Amniotic epithelial cell (primary cell): ENCODE measurements at places on chromosomes 12 and 14.

DNA sequence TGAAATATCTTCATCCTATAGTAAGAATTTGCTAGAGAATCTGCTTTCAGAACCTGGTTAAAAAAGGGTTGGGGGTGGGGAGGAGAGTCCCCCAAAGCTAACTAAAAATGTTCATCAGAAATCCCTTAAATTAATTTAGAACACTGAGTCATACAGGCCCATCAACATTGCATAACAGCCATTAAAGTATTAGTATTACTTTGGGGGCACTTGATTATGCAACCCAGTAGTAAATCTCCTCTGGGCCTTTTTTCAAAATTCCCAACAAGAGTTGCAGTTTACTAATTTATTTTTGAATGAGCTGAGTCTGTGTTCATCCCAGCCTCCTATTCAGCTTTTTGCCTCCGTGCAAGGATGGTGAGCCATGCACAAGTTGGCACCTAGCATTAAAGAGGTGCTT, 8.8 kb upstream of the SLC24A4 start:
- no peak for DNase-seq

GRCh38 chr12:52366738-52367485, at the start of gene KRT85:
TSS of gene KRT85 (minus strand) at chr12:52367481. CDS start at chr12:52367405, 76 bp downstream.
- DNase-seq = no peak

GRCh38 chr12:20089077-20089476, 279.3 kb upstream of the PDE3A start:
- no peak for DNase-seq

DNA sequence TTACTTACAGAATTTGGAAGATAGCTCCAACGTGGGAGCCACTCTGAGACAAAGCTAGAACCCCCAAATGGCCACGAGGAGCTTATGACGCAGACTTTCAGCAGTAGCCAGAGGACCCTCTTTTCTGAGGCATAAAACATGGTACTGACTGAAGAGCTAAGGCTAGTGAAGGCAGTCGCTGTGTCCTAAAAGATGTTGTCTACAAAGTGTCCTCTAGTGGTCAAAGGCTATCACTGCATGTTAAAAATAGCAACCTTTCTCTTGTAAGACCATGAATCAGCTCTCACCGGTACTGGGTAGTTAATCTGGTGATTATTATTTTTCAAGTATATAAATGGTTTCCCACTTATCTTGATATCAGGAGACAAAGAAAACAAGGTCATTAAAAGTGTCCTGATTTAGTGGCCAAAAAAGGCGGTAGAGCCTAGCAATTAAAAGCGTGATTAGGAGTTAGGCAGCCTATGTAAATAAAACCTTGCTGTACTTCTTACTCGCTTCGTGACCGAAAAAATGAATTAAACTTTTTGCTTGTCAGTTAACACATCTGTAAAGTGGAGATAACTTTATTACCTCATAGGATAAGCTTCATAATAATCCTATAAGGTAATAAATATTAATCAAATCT, 47.0 kb upstream of the LGR5 start:
- DNase-seq = peak; percentile 74

- peak; percentile 81 for DNase-seq
Measured at GRCh38 chr12:116559162-116559935, at the start of gene MAP1LC3B2. TSS of gene MAP1LC3B2 (plus strand) at chr12:116559381. CDS start at chr12:116575943, 16,562 bp downstream.

DNA sequence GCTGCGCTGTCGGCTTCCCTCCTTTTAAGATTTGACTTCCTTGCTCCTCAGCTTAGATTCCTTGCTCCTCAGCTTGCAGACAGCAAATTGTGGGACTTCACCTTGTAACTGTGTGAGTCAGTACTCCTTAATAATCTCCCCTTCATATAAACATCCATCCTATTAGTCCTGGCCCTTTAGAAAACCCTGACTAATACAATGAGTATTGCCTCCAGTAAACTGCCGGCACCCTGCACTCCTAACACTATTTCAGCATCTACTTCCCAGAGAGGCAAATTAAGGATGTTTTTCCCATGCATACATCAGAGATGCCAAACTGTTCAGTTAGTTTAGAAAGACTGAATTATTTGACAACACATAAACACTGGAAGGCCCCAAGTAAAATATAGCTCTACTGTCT, 611.3 kb upstream of the TMEM132C start:
- no peak for DNase-seq

DNA sequence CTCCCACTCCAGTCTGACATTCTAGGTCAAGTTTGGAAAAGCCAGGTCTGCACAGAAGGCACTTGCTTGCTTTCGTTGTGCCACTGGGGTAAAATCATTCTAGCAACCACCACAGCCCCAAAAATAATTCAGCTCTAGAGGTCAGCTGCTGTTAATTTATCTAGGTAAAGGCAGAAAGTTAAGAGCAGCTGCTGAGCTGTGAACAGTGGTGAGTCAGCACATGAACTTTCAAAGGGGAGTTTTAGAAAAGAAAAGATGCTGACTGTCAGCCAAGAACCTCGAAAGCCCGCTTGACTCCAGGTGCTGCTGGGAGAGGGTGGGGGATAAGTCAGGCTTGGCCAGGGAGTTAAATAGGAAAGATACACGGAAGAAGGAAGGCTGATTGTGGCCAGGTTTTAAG, 12.7 kb downstream of the CCDC197 start:
- peak; percentile 50 for DNase-seq

DNA sequence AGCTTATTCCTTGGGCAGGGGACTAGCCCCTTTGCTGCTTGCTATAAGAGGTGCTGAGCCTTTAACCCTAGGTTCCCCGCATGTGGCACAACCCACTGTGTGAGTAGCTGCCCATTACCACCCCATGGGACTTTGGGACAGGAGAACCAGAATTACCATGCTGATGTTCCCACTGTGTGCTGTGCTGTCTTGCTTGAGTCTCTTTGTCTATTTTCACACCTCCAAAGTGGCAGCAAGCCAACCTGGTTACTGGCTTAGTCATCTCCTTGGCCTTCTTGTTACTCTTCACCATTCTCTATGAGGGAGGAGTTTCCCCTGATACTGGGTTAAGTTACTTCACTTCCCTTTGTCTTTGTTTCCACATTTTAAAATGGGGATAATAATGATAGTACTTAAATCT, 73.4 kb upstream of the ETV6 start:
- peak; percentile 66 for DNase-seq

DNA sequence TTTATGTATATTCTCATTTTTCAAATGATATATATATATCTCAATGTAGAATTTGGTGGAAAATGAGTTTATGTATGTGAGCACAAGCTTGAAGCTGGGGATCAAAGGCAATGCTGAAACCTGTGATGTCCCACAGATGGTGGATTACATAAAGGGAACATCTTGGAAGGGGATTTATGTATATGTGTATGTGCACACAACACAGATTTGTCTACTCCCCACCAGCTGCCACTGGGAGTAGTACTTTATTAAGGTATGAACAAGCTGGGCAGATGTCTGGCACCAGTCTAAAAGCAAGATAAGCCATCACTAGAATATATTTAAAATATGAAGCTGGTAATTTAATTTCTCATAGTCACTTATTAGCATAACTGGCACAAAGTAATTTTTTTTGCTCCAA, 895.6 kb downstream of the SLC6A15 start:
- DNase-seq = no peak

- peak; percentile 47 for DNase-seq
Measured at GRCh38 chr12:7376196-7376595, 67.8 kb downstream of the CD163L1 start.

DNA sequence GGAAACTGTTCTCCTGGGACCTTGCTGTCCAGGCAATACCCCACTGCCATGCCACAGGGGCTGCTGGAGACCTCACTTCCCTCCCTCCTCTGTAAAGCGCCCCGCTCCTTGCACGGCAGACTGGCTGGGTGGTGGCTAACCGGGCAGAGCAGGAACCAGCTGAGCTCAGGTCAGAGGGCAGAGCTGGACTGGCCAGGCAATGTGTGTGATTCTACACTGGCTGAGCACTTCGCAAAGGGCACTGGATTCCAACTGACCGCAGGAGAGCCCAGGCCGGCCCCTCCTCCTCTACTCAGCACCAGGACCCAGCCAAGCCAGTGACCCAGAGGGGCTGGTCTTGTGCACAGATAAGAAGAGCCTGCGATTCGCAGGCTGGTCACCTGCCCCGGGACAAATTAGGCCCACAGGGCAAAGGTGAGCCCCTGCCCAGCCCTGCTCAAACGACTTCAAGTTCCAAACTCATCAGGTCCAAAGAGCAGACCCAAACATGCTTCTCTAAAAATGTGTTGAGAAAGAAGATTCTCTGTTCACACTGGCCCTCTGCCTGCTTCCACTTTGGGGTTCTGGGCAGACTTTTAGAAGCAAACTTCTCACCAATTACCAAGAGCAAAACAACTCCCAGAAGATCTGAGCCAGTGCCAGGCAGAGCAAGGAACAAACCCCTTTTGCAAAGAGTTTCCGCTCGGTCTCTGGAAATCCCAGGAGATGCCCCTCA, 54.9 kb upstream of the DIO3 start:
- DNase-seq = no peak

DNA sequence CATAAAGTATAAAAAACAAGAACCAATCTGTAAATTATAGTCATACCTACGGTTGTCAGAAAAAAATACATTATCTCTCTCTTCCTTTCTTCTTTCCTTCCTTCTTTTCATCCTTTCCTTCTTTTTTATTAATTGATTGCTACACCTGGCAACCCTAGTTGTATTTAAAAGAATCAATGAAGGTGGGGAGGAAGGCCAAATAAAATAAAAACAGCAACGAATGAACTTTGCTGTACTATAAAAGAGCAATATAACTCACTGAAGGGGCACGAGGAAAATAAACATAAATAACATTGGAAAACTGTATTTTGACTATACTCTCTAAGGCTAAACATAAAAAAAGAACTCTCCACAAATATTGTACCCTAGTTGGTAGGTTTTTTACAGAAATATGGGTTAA, 898.2 kb upstream of the USP15 start:
- no peak for DNase-seq

DNA sequence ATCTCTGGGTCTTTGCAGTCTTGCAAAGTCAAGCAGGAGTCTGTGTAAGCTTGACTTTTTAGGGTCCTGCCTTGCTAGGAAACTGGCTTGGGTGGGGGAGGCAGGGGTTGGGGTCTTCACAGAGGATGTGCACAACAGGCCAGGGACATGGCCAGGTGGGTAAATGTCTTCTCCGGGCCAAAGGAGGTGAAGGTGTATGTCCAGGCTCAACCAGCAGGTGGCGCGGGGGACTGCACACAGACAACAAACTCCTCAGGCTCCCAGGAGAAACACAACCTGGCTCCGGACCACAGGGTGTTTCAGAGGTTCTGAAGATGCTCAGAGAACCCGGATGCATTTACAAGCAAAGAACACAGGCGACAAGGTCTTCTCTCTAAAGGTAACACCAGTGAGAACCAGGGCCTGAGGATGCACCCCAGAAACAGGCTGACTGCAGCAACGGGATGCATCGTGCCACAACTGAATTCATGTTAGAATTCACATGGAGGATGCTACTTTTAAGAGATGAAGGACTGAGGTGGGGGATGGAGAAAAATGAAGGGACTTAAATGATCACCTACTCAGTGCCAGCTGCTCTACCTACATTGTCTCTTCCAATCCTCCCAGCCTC, 56.0 kb downstream of the PLEKHG3 start:
- DNase-seq = peak; percentile 50

GRCh38 chr12:120475643-120476042, 6.1 kb upstream of the SRSF9 start:
- DNase-seq = no peak

DNA sequence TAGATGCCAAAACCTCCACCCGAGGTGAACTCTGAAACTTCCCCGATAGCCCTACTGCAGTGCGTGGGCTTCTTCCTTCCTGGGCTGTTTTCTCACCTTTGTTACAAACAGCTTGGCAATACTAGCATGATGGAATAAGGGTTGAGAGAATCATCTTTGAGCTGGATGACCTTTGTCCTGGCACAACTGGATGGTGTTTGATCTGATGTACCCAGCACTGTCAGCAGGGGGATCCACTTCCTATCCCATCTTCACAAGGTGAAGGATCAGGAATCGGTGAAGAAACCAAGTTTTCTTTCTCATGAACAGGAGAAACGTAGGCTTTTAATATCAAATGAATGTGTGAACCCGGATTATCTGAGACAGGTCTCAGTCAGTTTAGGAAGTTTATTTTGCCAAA, 19.5 kb upstream of the LRRC10 start:
- DNase-seq = peak; percentile 12

DNA sequence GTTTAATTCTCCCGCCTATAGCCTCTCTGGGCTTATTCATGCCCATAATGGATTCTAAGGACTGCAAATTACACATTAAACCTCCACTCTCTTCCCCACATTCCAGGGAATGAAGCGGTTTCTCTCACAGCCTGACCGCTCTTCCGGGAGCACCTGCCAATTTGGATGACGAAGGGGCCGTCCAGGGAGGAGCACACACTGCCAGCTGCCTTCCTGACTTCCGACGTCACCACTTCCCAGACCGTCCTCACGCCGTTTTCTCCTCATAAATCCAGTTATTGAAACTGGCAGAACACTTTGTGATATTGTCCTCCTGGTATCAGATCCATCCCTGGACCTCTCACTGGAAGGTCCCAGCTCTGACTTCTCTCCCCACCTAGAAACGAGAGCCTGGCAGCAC, 87.6 kb downstream of the GCH1 start:
- DNase-seq = no peak

DNA sequence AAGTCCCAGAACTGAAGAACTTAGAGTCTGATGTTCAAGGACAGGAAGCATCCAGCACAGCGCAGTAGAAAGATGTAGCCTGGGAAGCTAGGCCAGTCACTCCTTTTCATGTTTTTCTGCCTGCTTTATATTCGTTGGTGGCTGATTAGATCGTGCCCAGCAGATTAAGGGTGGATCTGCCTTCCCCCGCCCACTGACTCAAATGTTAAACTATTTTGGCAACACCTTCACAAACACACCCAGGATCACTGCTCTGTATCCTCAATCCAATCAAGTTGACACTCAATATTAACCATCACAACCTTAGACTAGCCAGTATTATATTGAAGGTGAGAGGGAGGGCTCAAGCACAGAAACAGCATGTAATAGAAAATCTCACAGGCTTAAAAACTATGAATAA, 222.9 kb downstream of the C12orf50 start:
- no peak for DNase-seq

DNA sequence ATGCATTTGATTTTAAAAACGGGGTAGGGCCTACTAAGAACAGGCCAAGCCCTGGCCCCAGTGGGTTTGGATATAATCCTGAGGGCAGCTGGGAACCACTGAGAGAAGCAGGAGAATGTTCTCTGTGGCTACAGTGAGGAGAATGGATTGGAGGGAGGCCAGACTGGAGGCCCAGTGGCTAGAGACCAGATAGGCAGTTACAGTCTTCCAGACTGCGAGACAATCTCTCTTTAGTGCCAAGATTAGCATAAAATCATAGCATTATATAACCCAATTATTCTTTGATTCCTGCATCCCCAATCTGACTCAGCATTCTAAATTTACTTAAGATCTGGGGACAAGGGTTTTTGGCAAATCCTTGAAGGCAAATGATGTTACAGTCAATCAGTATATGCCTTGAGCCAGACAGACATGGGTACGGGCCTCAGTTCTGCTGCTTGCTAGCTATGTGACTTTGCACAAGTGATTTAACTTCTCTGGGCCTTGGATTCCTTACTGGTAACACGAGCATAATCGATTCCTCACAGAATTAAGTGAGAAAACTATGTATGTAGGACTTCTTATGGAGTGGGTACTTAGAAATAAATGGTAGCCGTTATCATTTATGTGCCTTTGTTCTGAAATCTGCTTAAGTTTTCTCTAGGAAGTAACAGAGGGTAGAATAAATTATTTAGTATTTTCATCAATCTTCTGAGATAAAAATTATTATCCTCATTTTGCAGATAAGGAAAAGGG, 18.3 kb downstream of the NINJ2 start:
- peak; percentile 43 for DNase-seq
